Activated CD8-positive, alpha-beta memory T cell treated with anti-CD3 and anti-CD28 coated beads for 1 hour (primary cell): ENCODE measurements at places on chromosomes 7 and 10.

DNA sequence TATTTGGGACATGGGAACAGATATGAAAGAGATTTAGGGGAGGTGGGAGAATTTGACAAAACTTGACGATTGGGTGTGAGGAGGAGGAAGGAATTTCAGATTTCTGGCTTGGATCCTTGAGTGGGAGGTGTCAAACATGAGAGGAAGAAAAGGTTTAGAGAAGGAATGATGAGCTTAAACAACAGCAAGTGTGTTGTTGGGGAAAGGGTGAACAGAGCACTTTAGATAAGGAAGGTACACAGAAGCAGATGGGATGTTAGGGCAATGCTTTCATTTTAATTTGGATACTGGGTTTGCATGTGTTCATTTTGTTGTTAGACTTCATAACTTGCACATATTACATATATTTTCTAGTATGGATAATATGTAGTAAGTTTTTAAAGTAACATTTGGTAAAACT lies 23.2 kb downstream of the REEP3 start:
- DNase-seq, result no peak

DNA sequence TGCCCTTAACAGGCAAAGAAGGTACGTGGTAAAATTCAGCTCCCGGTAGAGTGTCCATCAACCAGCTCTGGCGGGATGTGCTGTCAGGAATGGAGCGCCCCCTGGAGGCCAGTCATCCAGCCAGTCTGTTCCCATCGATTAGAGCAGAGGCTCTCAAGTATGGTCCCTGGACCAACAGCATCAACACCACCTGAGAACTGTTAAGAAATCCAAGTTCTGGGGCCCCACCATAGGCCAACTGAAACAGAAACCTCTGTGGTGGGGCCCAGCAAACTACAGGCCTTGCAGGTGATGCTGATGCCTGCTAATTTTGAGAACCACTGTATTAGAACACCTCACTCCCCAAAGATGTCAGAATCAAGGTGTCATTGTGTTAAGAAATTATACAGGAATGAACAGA lies 109.2 kb downstream of the DPY19L1 start:
- DNase-seq, result no peak

- DNase-seq, result no peak
These were observed 335.2 kb upstream of the C7orf33 start for GRCh38 chr7:148255333-148255732.

DNA sequence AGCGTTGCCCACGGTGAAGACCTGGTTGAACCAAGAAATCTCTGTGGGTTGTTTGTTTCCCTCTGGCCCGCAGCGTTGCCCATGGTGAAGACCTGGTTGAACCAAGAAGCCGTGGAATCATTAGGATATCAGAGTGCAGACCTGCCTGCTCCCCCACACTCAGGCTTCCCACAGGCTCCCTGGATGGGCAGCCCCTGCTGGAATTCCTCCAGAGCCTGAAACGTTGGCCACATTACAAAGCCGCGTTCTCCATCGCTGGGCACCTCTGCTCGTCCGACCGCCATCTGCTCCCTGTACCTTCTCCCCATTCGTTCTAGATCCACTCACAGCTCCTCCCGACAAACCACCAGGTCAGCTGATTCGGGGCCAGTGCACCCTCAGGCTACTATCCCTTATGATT lies 266.9 kb upstream of the SHH start:
- no peak for DNase-seq

- DNase-seq, result no peak
These were observed 32.0 kb downstream of the SRRM3 start for GRCh38 chr7:76233538-76234281.

DNA sequence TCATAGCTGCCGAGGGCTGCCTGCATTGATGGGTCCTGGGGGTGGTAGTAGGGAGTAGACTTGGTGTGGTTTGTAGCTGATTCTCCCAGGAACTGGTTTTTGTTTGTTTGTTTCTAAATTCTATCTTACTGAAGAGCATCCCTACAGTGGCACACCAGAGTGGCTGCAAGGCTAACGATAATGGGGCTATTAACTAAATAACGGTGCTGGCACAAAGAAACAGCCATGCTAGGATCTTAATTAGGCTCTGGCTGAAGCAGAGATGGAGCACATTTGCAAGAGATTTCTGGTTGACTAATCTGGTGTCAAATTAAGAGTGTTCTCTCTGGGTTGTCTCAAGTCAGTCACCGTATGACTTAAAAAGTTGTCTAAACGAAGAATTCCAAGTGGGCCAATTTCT lies 590.0 kb downstream of the NRG3 start:
- no peak for DNase-seq

DNA sequence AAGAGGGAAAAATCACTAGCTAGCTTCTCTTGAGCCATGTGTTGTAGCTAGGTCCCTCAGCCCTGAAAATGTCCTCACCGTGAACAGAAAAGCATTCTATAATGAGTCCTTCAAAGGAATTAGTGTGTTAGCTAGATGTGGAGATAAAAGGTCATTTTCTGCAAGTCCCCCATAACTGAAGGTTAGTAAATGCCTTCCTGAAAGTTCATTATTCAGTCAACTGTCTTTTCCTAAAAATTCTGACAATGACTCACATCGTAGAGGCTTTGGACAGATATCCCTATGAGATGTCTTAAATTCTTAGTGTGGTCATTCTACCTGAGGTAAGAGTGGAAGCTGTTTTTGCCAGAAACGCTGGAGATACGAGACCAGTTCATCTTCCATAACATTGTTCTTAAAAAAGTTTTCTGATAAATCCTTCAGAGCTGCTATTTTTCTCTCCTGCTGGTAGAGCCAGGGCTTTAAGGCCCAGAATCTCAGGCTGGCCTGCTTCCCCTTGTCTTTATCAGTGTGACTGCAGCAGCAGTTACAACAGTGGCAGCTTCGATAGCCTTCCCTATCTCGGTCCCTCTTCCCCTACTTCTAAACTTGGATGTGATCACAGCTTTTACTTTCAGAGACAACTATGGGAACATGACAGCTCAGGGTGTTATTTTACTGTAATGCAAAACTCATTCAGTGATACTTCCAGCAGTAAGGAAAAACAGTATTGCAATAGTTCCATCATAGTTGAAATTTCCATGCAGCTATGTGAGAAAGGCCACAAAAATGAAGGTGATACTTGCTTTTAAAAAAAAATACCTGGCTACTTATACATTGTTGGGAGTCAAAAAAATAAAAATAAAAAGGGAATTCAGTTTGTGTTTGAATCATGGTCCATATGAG lies 37.3 kb upstream of the PRKAR2B start:
- no peak for DNase-seq

DNA sequence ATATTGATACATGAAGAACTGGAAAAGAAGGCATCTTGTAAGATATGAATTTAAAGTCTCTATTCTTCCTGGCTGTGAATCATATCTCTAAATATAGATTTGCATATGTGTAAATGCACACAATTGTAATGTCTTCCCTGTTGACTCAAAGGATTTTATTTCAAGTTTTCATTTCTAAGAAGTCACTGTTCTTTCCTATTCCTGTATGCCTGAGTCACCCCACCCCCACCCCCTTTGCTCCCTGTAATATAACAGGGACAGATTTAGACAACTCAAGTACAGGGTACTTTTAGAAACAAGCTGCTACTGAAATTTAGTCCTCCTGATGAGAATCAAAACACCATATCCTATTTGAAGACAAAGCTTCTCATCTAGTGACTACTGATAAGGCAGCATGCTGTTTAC lies 43.0 kb upstream of the HECTD2 start:
- no peak for DNase-seq

- DNase-seq, result no peak
These were observed 33.5 kb downstream of the CAMK2B start for GRCh38 chr7:44291733-44292419.

DNA sequence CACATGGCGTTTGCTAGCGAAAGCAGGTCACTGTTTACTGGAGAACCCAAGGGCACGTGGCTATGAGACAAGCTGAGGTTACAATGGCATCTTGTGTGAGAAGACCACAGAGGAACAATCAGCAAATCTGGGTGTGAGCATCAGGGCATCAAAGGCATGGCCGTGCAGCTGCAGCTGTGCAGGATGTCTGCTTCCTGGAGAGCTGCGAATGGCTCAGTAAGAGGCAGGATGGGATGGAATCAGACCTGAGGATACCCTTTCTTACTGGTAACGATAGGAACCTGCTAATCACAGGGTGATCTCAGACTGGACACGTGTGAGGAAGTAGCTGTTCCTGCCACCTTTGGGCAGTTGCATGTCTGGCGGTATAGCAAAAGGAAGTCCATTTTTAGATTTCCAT lies 119.5 kb downstream of the RNF216 start:
- DNase-seq, result no peak

DNA sequence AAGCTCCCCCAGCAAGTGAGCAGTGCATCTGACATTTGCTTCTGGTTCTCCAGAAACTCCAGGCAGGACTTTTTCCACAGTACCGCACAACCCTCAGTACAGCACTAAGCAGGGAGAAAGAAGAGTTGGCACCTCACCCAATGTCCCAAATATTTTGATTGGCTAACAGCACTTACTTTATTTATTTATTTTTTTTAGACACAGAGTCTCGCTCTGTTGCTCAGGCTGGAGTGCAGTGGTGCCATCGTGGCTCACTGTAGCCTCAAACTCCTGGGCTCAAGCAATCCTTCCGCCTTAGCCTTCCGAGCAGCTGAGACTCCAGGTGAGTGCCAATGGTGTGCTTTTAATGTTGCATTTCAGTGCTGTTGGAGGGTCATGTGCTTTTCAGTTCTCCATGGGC lies 200.3 kb upstream of the ZMIZ1 start:
- no peak for DNase-seq

GRCh38 chr10:84397735-84398144 lies 69.4 kb downstream of the CCSER2 start:
- no peak for DNase-seq

DNA sequence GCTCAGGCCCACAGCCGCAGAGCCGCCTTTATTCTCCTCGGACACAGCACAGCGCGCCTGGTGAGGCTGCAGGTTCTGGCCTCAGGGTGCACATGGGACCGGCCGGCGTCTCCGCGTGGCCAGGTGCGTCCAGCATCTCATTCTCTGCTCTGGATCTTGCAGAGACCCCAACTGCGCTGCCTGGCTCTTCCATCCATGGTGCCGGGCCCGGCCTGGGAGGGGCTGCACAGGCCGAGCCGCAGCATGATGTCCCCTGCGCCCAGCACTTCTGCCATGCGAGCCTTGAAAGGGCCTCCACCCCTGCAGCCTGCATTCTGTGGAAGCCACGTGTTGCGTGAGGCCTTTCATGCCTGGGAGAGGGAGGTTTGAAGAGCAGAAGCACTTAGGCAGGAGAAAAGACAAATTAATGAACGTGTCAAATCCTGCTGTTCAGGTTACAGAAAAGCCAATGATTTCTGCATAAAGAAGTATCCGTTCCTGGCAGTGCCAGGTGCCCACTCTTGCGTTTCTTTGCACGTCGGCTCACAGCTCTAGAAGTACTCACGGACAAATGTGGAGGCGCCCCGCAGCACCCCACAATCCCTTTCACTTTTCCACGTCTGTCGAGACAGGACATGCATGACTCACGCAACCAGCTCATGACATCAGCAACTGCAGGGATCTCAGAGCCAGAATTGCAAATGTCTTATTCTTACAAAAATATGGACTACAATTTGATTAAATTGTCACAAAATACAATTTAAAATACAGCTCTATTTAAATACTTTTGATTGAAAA lies 571.4 kb downstream of the DNAJB6 start:
- no peak for DNase-seq

DNA sequence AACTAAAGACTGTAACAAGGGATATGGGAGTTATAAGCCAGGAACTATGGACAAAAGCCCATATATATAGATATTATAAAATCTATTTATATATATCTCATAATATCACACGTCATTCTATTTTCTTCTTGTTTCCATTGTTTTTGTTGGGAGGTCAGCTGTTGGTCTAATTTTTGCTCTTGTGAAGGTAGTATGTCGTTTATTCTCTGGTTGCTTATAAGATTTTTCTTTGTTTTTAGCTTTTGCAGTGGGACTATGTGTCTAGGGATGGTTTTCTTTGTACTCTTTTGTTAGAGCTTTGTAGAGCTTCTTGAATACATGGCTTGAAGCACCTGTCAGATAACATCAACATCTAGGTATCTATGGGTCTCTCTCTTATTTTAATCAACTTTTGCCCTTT lies 14.0 kb downstream of the ARL4A start:
- no peak for DNase-seq

- no peak for DNase-seq
These were observed 167.2 kb downstream of the MAD1L1 start for GRCh38 chr7:2065528-2065927.

GRCh38 chr10:66307826-66308225 lies 618.0 kb upstream of the LRRTM3 start:
- DNase-seq, result no peak

DNA sequence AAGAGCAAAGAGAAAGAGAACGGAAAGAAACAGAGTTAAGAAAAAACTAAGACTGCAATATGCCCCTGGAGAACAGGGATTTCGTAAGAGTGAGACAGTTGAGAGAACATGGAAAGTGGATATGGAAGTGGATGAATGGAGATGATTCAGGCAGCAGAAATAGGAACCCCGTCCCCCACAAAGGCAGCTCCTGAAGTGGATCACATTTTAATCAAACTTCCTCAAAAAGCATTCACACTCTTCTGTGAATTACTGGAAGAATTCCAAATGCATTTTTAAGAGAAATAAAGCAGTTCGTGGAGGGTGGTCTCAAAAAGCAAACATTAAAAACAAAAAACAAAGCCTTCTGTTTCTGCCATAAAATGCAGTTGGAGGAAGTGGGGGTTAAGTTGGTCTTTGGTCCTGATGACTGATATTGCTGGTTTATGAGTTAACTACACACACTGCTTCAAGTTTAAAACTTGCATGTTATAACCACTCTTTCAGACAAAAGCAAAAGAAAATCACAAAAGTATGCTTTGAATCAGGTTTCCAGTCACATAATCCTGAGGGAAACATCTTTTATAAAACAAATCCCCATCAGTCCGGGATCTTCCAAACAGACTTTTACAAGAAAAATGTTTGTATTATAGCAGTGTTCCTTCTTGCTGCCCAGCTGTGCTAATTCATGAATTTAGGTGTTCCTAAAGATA lies 214.3 kb downstream of the FANK1 start:
- DNase-seq, result no peak

- no peak for DNase-seq
These were observed 24.8 kb downstream of the FGFBP3 start for GRCh38 chr10:91884536-91884935.

DNA sequence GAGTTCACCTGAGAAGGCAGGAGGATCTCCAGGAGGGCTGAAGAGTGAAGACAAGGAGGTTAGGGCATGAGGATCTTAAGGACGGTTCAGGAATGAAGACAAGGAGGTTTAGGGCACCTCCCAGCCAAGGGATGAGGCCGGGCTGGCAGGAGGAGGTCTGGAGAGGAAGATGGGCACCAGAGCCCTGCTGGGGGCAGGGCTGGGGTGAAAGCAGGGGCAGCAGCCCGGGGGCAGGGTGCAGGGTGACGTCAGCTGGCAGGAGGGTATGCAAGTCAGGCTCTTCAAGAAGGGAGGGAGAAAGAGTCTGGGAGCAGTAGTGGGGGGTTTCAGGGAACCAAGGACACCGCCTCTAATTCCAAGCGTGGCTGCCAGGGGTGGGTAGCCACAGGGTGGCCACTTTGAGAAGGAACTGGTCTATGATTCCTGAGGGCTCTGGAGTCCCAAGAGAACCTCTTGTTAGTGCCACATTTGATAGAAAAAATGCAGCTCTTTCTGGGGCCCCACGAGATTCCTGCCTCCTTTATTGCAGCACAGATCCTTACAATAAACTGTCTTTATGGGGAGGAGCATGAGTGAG lies 101.6 kb downstream of the C10orf90 start:
- DNase-seq, result no peak

- no peak for DNase-seq
These were observed 45.4 kb upstream of the GRB10 start for GRCh38 chr7:50828116-50828515.

- DNase-seq, result no peak
These were observed 316.0 kb downstream of the WDR37 start for GRCh38 chr10:1372212-1372611.
